D341Med (cell line): ENCODE measurements at places on chromosomes 16 and 17.

DNA sequence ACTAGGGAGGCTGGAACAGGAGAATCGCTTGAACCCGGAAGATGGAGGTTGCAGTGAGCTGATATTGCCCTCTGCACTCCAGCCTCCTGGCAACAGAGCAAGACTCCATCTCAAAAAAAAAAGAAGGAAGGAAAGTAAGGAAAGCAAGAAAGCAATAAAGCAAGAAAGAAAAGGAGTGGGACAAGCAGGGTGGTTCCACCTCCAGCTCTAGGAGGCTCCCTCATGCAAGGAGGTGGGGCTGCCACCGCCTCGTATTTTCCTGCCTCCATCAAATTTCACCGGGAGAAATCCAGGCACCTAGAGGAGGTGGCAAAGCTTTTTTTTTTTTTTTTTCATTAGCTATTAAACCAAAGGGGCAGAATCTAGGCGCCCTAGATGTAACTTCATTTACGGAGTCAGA is 1.0 kb downstream of the CYB561 start:
- no peak for DNase-seq

GRCh38 chr16:56514845-56515244 is 5.0 kb downstream of the BBS2 start:
- no peak for DNase-seq

DNA sequence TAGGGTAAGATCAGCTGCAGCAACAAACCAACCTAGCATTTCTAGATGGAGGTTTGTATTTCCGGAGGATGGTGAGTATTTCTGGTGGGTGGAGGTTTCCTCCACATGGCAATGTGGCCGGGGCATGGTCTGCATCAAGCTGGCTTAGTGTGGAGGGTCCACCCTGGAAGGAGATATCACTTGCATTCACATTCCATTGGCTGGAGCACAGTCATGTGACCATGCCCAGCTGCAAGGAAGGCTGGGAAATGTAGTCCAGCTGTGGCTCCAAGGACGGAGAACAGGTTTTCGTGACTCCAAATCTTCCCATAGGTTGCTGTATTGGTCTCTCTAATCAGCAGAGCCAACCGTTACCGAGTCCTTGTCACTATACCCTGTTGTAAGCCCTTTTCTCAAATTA is 68.7 kb downstream of the RAI1 start:
- no peak for DNase-seq

GRCh38 chr16:35731341-35732040 is 2272.1 kb downstream of the TP53TG3F start:
- DNase-seq = no peak

- no peak for DNase-seq
Observed at GRCh38 chr17:14871921-14872320, 393.2 kb downstream of the PMP22 start.

- no peak for DNase-seq
Observed at GRCh38 chr17:28057731-28058246, 15.3 kb downstream of the NLK start.

- DNase-seq = no peak
Observed at GRCh38 chr16:24753000-24753399, 23.5 kb downstream of the TNRC6A start.

DNA sequence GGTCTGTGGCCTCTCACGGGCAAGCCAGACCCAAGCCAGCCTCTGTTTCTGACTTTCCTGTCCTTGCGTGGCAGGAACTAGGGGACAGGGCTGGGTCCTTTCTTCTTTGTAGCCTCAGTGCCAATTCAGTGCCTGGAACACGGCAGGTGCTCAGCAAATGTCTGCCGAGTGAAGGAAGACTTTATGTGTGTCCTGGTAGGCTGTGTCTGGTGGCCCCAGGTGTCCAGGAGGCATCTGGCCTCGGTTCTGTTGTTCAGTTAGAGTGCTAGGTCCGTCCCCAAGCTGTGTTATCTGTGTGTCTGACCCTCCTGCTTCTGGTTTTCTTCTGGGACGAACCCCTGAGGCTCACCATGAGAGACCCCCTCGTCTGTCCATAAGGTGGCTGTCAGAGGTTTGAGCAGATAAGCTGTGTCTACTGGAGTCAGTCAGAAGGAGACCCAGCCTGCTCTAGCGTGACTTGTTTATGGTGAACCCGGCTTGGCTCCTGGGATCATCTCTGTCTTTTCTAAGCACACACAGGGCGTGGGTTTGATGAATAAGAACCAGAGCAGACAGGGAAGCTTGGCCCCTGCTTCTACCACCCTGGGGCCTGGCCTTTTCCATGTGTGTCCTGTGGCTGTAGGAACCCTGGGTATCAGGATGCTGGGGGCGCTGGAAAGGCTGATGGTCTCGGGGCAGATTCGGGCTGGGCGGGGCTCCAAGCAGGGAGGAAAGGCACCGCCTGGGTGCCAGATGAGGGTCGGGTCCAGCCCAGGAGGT is 39.3 kb downstream of the ENGASE start:
- DNase-seq = no peak

GRCh38 chr16:56977823-56978430 is 11.4 kb upstream of the NLRC5 start:
- DNase-seq = peak; percentile 6

- DNase-seq = no peak
Observed at GRCh38 chr17:14057591-14057990, 11.7 kb upstream of the COX10 start.

DNA sequence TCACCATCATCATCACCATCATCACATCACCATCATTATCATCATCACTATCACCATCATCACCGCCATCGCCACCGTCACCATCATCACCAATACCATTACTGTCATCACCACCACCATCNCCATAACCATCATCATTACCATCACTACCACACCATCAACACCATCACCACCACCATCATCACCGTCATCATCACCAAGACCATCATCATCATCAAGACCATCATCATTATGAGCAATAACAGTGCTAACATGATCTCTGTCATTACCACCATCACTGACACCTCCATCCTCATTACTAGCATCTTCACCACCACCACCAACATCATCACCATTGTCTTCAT is 16.1 kb upstream of the ZNF469 start:
- DNase-seq = no peak

DNA sequence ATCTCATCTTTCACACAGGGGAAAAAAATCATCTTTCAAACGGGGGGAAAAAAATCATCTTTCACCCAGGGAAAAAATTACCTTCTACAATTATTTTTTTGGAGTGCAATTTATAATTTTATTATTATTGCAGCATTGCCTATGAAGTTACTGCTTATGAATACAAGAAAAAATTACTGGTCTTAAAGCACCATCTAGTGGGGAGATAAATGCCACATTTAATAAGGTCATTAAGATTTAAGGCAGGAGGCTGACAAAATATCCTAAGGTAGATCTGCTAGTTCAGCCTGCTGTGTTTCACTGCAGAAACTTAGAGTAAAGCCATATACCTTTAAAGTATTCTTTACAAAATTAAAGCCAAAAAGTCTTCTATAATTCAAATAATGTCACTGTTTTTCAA is 13.7 kb downstream of the SHCBP1 start:
- DNase-seq = no peak

GRCh38 chr17:80129006-80129565 is 17.8 kb downstream of the EIF4A3 start:
- DNase-seq = no peak

DNA sequence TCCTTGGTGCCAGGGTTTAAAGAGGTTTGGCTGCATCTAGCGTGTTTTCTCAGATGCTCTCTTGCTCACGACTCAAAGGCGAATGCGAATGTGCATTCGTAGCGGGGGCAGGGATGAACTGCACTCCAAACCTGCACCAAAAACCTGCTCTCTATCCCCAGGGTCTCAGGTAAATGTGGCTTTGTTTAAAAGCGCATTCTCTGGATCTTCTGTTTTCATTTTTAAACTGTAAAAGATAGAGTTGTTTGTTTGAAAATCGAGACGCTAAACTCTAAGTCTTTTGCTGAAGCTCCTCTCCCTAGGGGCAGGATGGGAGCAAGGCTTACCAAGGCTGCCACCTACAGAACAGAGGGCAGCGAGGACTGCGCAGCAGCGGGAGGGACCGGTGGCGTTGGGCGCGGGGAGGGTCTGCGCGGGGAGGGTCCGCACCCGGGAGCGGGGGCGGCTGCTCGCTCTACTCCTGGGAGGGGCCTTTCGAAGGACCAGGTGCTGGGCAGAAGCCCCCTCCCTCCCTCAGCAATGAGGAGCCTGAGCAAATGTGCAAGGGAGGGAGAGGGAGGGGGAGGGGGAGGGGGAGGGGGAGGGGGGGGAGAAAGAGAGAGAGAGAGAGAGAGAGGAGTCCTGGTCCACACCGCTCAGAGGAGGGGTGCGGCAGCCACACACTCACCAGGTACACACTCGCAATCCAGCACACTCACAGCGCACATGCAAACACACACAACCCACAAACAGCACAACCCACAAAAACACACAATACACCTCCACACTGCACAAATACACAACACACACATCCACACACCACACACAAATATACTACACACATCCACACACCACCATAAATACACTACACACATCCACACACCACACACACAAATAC is 142.8 kb downstream of the GRIN2A start:
- peak; percentile 83 for DNase-seq

DNA sequence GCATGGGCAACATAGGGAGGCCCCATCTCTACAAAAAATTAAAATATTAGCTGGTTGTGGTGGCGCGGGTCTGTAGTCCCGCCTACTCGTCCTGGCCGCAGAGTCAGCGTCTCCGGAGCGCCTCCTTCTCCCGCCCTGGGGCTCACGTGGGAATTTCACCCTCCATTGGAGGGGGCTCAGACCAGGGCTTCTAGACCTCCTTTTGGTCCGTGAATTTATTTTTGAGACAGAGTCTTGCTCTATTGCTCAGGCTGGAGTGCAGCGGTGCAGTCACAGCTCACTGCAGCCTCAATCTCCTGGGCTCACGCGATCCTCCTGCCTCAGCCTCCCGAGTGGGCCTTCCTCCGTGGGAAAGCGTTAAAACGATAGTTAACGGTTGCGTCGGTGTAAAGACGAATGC is 394 bp upstream of the NME4 start:
- peak; percentile 80 for DNase-seq

DNA sequence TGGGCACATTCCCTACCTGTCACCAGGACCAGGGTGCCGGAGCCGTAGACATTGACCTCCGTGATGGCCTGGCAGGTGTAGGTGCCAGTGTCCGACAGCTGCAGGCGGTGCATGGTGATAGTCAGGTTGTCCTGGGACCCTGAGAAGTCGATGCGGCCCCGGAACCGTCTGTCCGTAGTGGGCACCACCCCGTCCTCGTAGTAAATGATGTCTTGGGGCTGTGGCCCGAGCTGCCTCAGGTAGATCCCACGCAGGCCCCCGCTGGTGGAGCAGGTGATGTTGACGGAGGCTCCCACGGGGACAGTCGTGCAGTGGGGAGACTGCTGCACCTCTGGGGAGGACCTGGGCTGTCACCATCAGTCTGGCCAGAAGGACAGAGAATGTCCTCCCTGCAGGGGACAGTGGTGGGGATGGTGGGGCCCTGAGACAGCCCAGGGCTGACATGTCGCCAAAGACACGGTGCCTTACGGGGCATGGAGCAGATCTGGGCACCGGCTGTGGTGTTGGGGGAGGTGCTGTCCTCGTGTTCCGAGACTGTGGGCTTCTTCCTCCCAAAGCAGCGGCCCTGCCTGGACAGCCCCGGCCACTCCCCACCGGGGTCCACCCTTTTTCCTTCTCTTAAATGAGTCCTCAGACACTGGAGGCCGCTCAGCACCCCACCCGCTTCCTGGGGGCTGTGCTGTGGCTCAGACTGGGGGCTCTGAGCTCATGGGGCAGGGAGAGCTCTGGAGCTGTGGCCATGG is 586 bp downstream of the CD7 start:
- DNase-seq = no peak

DNA sequence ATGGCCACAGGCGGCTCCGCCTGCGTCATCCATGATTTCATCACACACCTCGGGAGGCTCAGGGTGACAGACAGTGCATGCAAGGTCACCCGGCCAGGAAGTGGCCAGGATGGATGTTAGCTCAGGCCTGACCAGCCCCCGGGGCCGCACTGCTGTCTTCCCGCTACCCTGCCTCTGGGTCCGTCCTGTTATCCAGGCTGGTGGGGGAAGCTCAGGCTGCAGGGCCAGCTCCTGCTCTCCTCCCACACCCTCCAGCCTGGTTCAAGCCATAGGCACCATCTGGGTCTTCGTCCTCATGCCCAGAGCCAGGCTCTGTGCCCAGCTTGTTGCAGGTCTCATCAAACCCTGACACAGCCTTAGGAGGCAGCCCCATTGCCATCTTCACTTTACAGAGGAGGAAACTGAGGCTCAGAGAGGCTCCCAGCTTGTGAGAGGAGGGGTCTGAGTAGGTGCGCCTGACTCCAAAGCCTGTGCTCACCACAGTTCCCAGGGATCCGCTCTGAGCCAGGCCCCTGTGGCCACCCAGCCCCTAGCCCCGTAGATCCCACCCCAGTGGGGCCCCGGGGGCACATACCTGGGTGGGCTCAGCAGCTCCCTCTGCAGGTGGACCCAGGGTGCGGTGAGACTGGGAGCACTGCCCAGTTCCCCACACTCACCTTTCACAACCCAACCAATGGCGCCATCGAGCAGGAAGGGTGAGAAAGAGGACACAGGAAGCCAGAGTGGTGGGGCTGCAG is 412 bp upstream of the ADGRG3 start:
- DNase-seq = no peak

DNA sequence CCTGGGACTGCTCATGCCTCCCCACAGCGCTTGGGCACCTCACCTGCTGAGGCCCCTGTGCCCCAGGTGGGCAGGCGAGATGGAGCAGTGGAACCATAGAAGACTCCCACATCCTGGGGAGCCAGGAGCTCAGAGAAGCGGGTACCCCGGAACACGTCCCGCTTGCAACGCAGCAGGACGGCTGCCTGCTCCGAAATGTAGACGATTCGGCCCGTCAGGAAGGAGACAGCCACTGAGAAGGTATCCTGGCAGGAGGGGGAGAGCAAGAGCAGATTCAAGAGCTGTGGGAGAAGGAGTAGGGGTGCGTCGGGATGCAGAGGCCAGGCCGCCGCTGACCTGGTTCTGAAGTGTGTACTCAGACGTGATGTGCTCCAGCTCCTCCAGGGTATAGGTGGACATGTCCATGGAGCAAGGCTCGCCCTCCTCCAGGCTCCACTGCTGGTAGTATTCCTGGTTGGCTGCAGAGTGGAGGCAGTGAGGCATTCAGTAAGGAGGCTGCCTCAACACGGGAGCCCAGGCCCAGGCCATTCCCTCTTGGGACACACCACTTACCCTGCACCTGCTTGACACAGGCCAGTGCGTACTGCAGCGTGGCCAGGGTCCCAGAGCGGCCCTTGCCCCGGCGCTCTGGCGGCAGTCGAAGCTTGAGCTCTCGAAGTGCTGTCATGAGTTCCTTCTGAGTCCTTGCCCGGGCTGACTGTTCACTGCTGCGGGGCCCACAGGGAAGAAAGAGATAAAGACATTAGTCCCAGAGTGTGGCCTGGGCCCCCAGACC is 2.6 kb downstream of the PER1 start:
- DNase-seq = no peak

DNA sequence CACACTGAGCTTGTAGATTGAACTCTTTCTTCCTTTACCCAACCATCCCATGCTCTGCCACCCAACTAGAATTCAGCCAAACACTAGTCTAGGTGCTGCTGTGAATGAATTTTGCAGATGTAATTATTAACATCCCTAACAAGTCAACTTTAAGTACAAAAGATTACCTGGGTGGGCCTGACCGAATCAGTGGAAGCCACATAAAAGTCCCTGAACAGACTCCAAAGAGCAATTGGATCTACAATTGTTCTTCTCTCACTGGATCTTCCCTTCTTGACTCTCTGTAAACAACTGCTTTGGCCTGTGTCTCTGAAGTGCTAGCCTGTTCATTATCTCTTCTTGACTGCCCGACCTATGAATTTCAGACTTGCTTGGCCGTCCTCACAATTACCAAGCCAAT is 67.9 kb downstream of the PMP22 start:
- no peak for DNase-seq
